ENCODE measurements at places on chromosomes 16 and 17. TPM values are rescaled to one million over a fixed set of nuclear protein-coding genes. Genes with fewer than 3 reads are reported as not detected.

GRCh38 chr16:11640987-11641817 is 27.1 kb upstream of the SNN start:
- peak; percentile 14 for DNase-seq

DNA sequence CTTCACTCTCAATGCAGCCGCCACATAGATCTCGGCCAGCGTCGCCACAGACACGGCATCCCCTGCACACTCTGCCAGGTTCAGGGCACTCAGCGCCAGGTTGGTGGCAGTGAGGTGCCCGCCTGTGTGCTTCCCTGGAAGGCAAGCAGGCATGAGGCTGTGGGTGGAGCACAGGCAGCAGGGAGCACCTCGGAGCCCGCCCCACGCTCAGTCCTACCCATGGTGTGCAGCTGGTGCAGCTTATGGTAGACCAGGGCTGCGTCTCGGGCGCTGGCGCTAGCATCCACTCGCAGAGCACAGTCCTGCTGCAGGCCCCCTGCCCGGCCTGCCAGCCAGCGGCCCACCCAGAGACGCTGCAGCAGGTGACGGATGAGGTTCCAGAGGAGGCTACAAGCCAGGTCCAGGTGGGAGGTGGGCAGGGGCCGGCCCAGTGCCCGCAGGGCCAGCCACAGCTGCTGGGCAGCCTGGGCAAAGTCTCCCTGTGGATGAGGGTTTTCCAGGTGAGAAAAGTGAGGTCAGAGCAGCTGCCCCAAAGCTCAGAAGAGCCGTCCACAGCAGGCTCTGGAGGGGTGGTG is 20.5 kb downstream of the SREBF1 start:
- no peak for DNase-seq

DNA sequence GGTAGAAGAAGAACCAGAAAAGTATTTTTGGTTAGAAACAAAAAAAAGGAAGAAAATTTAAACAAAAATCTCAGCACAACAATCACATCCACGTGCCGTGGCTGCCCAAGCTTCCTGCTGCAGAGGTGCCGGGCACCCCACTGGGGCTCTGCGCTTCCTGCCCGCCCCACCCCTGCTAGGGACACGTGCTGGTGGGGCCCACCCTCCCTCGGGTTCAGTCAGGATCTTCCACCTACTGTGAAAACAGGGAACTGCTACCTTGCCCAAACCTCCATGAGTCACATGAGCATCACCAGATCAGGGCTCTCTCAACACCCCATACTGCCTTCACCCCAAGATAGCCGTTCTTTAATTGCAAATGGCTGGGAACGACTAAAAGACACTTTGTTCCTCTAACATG is 24.4 kb upstream of the CYTH1 start:
- DNase-seq, result peak; percentile 32

GRCh38 chr16:16996827-16997226 is 473.9 kb downstream of the XYLT1 start:
- no peak for DNase-seq

NXPH3 gene
- not detected for total RNA-seq

HP gene
- total RNA-seq, result not detected

- DNase-seq, result no peak
Measured at GRCh38 chr17:47288531-47289116, 35.0 kb downstream of the ITGB3 start.

GRCh38 chr17:27491713-27492190 is 35.5 kb downstream of the KSR1 start:
- DNase-seq, result no peak

DNA sequence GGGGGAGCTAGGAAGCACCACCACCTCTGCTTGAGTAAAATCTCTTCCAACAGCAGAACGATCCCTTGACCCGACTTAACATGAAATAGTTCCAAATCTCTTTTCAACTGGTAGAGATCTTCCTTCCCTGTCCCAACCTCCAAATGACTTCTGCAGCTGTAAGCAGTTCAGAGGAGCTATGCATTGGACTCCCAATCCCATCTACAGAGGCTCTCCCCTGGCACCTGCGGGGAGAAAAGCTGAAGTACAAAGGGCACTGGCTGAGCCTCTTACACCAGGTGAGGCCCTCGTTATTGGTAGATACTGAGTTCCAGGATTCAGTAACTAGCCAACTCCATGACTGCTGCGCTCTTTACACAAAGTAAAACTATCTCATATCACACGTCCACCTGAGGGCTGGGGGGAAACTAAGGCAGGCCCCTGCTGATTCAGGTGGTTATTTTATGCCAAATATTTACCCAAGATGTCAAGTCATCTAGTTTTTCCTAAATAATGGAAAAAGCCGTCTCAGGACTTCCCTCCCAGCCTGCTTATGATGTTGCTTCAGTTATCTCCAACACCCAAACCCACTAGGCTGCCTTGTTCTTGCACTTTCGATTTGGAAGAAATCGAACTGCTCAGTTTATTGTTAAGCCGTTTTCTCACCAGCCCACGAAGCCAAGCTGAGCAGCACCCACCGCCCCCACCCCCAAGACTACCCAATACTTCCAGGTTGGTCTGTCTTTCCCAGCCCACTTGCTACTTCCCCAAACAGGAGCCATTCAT is 3.2 kb downstream of the ACTG1 start:
- no peak for DNase-seq
